ENCODE measurements at places on chromosomes 3 and 15.

DNA sequence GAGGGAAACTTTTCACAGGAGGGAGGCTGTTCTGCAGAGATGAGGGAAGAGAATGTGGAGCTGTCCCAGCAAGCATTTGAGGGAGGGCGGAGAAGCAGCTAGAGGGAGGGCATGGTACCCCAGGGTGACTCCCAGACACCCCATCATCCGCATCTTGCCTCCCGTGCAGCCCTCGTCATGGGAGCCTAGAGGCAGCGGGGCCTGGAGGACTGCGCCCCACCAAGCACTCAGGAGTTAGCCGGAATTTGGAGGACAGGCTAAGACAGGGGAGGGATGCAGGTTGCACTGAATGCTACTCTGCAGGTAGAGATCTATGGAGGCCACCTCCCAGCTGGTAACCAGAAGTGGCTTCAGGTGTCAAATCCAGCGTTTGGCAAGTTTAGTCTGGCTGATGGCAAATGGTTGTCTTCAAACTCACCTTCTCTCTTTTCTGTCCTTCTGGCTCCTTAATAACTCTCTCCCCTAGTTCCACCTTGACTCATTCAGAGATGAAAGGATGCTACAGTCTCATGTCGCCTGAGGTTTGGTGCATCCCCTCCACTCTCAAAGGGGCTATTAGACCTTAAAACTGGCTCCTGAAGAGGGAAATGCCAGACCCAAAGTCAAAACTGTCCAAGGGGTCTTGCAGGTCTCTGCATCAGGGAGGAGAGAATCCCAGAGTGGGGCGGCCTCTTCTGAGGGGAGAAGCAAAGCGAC, 155.9 kb upstream of the TLE3 start:
- DNase-seq, result no peak

- DNase-seq, result no peak
These were observed 76.4 kb downstream of the USF3 start for GRCh38 chr3:113620091-113620490.

- DNase-seq, result no peak
These were observed 43.4 kb downstream of the C2CD4A start for GRCh38 chr15:62109982-62110851.

DNA sequence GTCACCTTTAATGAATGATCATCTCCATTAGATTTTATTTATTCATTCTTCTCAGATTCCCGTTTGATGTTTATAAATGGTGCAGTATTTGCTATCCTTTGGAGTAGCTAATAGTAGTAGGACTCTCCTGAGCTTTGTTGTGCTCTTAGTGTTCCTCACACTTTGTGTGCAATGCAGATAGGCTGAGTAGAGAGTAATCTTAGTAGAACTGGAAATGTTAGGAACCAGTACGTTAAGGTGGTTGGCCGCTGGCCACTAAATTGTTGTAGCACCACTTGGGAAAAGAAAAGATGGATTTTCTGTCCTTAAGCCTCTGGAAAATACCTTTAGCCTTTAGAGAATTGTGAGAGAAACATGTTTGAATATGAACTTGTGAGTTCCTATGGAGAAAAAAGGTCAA, 19.9 kb upstream of the EBLN2 start:
- no peak for DNase-seq

DNA sequence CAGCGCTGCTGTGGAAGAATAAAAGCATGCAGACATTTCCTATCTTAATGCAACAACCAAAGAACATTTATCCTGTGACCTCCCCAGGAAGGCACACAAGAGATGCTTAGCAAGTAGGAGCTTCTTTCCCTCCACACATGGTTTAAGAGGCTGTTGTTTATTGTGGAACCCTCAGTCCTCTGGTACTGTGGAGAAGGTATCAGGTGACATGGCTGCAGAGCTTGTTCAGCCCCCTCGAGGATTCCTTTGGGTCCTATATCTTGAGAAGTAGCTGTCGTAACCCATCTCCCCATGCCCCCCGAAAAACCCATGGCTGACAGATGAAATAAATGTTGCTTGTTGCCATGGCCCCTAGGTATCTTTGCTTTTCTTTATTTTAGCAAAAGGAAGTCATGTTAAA, 20.3 kb upstream of the ETV5 start:
- DNase-seq, result no peak

DNA sequence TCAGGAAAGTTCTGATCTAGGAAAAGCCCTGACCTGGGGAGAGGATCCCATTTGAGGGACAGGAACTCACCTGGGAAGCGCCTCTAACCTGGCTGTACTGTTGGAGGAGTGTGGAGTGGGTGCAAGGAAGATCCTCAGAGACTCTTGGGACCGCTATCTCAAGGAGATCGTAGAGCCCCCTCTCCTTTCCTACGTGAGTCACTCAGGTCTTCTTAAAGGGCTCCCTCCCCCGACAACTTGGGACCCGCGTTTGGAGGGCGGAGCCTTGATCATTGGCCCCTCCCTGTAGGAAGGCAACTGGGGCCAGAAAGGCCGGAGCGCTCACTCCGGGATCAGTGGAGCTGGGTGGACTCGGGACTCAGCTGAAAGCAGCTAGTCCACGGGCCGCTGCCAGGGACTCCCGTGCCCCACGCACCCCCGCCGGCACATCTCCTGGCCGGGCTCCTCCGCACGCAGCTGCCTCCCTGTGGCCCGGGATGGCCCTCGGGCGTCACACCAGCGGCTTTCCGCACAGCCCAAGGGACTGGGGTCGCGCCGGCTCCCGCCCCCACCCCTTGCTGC, 520 bp downstream of the SLC26A6 start:
- peak; percentile 77 for DNase-seq

DNA sequence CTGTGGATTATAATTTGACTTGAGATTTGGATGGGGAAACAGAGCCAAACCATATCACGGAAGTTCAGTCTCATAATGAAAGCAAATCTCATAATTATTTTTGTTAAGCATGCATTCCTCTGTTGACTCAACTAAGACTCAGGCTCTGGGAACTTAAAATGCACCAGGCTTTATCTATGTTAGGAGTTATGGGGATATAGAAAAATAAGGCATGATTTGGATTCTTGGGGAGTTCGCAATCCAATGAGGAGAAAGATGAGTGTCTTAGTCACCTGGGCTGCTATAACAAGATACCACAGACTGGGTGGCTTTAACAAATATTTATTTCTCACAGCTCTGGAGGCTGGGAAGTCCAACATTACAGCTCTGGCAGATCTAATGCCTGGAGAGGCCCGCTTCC, 89.4 kb upstream of the TJP1 start:
- DNase-seq, result no peak

DNA sequence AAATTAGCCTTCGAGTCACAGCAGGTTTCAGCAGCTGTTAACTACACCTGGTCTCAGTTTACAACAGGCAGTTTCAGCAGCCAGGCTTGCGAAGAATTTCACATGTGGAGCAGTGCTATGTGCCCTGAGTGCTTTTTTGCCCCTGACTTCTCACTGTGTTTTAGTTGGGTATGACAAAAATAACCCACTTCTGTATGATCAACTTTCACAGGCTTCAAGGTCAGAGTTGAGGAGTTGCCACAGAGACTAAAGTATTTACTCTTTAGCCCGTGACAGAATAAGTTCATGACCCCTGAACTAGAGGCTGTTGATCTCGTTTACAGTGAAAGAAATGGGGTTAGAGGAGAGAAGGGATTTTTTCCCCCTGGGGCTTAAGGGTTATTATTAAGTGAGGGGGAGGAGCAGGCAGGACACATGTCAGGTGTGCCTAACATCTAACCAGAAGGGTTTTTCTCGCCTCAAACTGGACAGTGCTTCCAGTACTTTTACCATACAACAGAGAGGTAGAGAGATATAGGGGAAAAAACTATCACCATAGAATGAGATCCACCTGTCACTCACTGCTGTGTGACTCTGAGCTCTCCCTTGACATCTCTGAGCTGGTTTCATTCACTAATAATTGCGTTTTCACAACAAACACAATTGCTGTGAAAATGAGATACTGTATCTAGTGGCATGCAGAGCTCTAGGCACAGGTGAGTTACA, 14.0 kb upstream of the TOPBP1 start:
- DNase-seq, result no peak

DNA sequence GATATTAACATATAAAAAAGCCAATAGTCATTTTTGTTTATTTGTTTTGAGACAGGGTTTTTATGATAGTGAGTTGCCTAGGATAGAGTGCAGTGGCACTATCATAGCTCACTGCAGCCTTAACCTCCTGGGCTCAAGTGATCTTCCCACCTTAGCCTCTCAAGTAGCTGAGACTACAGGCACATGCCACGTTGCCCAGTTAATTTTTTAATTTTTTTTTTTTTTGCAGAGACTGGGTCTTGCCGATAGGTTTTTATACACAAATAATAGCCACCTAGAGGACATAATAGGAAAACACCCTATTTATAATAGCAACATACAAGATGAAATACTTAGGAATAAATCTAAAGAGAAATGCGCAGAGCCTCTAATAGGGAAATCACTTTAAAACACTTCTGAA, 13.3 kb downstream of the EIF3J start:
- no peak for DNase-seq

- no peak for DNase-seq
These were observed 104.4 kb upstream of the C2CD4B start for GRCh38 chr15:62269504-62269903.

GRCh38 chr3:71430941-71431552, 152.5 kb downstream of the FOXP1 start:
- DNase-seq, result no peak

All from GM12892 (cell line).